CD4-positive, alpha-beta T cell (primary cell): ENCODE measurements at places on chromosomes 12 and 14. TPM values are rescaled to one million over a fixed set of nuclear protein-coding genes. Genes with fewer than 3 reads are reported as not detected.

Gene LRRC10
- total RNA-seq: not detected

Gene TAS2R20
- total RNA-seq: 1.0 TPM

Gene IL31
- not detected for total RNA-seq

Gene BCAT1
- 0.91 TPM for total RNA-seq

DNA sequence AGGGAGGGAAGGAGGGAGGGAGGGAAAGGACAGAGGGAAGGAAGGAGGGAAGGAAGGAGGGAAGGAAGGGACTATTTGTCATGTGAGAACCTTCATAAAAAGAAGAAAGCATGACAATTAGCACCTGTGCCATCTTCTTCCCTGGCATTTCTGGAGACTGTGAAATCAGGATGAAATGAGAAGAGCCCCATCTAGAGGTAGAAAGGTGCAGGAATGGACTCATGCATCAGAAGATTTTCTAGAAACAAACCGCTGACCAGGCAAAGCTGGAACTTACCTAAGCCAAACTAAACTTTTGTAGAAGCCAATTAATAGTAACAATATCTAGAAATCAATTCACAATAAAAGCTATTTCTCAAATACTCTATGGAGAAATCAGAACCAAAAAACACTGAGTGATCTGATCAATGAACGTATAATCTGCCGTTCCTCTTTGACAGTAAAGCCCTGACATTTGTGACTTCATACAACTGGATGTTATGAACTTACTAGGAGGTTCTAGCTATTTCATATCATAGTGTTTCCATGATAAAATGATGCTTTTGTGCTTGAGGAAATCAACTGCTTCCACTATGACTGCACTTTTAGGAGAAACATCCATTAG lies 24.4 kb upstream of the CRACR2A start:
- peak; percentile 12 for DNase-seq

DNA sequence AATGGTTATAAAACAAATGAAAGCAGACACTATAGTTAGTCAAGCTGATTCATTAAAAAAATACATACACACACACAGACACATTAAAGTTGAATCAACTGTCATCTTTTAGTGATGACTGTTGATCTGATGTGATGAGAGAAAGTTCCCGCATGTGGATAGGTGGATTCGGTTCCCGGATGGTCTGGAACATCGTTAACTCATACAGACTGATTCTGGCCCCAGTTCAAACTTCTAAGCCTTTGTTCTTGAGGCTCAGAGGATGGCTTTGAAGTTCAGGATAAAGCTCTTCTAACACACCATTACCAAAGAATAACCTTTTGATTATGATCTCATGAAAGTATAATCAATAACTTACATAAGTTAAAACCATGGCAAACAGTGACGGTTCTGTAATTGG lies 27.5 kb downstream of the WIF1 start:
- DNase-seq: no peak

DNA sequence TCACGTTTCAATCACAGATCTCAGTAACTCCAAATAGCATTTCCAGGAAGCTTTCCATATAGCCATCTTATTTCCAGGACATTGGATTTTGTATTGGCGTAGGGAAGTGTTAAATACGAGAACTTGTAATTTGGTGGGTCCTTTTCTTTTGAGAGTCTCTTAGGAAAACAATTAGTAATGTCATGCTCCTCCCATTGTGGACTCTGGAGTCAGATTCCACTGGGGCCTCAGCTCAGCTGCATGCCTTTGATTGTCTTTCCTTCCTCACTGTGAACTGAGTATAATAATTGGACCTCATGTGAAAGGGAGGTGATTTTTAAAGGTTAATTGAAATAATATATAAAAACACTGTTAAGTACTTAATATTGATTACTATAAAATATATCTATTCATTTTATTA lies 462.6 kb downstream of the NPAS3 start:
- DNase-seq: no peak
